ENCODE measurements at places on chromosomes 1 and 21.

GRCh38 chr1:178934546-178934945 lies 63.7 kb upstream of the ANGPTL1 start:
- DNase-seq, result no peak

DNA sequence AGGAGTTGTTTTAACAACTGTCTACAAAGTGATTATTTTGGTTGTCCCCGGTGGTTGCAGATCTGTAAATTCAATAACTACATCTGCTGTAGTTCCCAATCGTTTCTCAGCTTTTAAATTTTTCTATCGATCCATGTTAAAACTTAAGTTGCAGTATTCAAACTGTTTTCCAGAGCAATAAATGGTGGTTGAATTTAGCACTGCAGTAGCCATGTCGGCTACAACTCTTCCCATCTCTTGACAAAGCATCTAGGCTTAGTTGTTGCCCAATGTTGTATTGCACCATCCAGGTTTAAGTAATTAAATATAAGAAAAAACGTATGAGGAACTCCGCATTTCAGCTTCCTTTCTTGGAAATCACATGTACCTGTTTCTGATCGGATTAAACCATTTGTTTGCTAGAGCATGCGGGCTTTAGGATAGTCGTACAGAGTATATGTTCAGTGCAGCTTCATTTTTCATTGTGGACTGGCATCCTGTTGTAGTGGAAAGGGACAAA lies 996 bp downstream of the CNIH4 start:
- peak; percentile 15 for DNase-seq

DNA sequence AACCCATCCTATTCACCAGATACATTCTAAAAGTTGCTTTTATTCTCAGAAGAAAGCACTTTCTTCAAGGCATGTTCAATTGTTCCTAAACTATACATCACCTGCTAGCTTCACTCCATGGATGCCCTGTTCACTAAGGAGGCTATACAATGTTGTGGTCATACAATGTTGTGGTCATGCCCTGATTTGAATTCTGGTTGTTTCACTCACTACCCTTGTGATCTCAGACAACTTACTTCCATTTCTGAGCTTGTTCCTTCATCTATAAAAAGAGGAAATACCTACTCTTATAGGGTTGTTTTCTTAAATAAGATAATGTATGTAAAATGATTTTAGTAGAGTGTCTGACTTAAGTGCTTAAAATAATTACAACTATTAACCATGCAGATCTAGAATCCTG lies 19.7 kb downstream of the EDEM3 start:
- DNase-seq, result no peak

GRCh38 chr1:198776602-198777029 lies 137.8 kb downstream of the PTPRC start:
- DNase-seq, result peak; percentile 64

DNA sequence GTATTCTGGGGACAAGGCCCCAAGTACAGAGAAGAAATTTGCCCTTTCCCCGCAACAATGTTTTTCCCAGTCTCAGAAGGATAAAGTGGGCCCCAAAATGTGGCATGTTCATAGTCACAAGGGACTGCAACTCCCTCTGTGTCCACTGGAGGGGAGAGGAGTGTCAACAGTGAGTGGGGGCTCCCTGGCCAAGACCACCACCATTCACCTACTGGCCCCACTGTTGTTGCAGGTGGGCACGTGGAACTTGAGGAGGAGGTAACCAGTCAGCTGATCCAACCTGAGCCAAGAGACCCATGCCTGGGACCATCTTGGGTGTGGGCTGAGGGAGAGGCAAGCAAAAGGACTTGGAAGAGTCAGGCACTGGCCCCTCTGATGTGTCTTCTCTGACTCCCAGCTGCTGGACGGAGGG lies 777 bp downstream of the NUDT17 start:
- no peak for DNase-seq

DNA sequence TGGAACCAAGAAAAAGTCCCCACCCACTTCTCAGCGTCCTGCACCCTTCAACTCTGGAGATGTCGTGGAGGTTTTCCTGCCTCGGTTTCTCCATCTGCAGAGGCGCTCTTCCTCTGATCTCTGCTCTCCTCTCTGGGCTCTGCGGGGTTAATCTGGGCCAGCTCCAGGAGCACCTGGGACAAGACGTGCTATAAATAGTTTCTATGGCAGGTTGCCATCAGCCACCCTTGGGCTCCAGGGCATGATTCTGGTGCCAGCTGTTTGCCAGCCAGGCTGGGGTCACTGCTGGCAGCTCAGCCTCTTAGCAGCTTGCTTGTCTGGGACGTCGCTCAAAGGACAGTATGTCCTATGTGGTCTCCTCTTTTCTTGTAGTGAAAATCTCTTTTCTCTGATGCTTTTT lies 137.1 kb downstream of the ACTL8 start:
- DNase-seq, result peak; percentile 43

DNA sequence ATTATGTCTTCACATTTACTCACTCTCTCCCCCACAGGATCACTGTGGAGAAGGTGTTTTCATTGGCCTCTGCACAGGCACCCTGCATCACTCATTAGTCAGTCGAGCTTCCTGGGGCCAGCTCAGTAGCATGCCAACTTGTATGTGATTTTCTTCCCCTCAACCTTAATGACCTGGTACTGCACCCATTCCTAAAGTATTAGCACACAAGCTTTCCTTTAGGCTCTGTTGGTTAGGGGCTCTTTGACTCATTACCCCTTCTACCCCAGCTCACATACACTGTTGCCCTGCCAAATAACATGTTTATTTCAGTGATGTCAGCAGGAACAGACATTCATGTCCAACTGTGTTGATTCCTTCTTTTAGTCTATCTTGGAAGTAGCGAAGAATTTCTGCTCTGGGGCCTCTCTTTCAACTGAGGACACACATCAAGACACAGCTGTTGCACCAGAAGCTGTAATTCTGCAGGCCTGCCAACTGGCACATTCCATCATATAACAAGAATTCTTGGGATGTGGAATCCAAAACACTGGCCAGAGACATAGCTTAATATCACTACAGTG lies 603.5 kb upstream of the ADAMTS5 start:
- peak; percentile 33 for DNase-seq

DNA sequence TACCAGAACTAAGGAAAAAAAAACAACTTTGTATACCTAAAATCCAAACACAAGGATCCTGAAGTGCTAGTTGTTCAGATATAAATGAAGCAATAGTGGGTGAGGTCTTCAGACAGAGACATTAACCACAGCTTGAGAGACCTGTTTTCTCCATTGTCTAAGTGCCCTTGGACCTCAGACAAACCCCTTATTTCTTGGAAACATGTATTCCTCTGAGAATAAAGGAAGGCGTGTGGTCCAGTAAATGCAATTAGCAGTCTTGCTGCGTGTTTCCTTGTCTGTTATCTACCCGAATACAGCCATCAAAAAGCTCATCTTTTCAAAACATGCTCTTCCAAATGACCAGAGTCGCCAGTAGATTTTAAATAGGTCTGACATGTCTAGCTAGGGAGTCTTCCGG lies 291.1 kb upstream of the NFIA start:
- no peak for DNase-seq

GRCh38 chr1:67393240-67393639 lies 37.0 kb downstream of the SERBP1 start:
- DNase-seq, result no peak

DNA sequence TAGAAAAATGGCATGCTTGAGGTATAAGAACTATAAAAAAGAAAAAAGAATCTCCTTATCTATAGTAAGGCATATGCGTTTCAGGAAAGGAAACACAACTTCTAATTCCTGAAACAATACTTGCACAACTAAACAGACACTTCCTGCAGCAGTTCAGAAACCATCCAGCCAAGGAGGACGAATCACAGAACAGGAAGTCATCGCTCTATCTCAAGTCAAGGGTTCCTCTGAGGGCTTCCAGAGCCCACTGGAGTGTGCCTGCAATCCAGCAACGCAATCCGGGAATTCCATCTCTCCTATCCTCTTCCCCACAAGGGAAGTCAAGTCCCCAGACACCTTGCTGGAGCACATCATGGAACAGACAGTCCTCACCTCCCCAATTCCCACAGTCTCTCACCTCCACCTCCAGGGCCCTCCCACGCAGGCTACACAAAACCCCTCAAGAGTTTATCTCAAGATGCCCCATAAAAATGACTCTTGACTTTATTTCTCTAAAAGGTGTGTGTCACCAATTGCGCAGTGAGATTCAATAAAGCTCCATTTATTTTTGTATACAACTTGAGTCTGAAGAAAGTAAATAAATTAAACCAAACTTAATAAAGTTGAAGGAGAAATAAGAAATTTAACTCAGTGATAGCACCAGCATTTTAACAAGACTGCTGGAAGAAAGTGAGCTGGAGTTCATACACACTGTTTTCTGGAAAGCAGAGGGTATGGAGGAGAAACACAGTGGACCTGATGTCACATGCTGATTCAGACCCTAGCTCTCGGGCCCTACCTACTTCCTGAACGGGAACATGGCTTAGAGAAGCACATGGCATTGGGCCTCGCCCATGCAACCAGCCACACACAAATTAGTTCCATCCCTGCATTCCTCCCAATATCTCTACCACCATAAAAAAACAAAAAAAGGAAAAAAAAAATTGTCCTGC lies 39.9 kb downstream of the SIPA1L2 start:
- peak; percentile 31 for DNase-seq

DNA sequence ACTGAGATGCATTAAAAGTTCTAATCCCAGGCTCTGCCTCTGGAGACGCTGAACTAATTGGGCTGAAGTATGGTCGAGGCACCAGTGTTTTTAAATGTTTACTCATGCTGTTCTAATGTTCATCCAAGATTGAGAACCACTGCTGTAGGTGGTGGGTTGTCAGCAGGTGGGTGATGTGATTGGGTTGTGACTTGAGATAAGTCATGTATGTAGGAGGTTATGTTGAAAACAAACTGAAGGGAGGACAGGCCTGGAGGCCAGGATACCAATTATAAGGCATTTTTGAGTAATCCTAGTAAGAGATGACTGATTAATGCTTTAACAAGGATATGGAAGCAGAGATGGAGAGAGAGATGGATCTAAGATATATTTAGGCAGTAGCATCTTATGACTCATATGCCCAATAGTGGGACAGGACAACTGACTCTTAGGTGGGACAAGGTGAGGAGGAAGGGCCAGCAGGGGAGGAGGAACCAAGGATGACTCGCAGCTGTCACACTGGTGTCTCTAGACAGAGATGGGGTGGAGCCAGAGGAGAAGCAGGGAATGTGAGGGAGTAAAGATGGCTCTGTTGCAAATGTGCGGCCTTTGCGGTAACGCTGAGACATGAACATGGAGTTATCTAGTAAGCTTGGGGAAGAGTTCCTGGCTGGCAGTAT lies 29.3 kb downstream of the RAB4A start:
- no peak for DNase-seq

DNA sequence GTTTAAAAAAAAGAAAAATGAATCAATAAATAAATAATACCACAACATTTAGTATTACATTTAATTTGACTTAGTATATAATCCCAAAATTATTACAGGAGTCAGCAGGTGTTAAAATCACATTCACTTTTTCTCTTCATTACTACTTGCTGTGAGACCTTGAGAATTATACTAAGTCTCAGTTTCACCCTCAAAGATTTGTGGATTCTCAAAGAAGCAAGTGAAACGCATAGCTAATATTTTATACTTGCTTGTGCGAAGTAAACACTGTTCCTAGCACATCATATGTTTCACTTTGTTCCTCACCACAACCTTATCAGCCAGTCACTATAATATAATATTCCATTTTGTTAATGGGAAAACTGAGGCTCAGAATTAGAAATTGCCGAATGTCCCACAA lies 4.0 kb downstream of the CLCA1 start:
- DNase-seq, result no peak

- DNase-seq, result no peak
Observed at GRCh38 chr1:224264321-224264720, 65.7 kb downstream of the NVL start.
